ENCODE measurements at places on chromosomes 11 and 22. TPM values are rescaled to one million over a fixed set of nuclear protein-coding genes. Genes with fewer than 3 reads are reported as not detected.

DNA sequence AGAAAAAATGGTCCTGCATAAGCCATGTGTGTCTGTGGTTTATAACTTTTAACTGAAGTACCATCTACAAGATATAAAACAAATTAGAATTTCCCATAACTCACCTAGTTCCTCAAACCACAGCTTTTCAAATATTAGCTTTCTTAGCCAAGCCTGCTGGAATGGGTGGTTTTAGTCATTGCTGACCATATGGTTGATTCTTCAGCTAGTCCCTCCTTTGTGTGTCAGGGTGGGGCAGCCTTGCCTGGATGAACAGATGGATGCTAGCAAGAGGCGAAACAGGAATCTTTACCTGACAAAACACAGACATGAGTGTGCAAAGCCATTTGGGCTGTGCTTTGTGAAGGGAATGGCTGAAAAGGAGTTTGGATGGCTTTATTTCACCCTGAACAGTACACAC is 6.9 kb upstream of the B3GNT6 start:
- no peak for DNase-seq

GRCh38 chr11:58060535-58060934 is 29.8 kb downstream of the OR6Q1 start:
- no peak for DNase-seq

GRCh38 chr11:114141863-114142580 is 82.5 kb downstream of the ZBTB16 start:
- DNase-seq, result no peak

GRCh38 chr22:30705710-30706651 is 11.3 kb downstream of the OSBP2 start:
- no peak for DNase-seq

- no peak for DNase-seq
Observed at GRCh38 chr22:26835929-26836528, 178.6 kb downstream of the MIAT start.

GRCh38 chr11:106585061-106585460 is 433.2 kb downstream of the GUCY1A2 start:
- DNase-seq, result no peak

The LMO1 gene
- 2.0 TPM for total RNA-seq

The CARD18 gene
- total RNA-seq, result not detected

DNA sequence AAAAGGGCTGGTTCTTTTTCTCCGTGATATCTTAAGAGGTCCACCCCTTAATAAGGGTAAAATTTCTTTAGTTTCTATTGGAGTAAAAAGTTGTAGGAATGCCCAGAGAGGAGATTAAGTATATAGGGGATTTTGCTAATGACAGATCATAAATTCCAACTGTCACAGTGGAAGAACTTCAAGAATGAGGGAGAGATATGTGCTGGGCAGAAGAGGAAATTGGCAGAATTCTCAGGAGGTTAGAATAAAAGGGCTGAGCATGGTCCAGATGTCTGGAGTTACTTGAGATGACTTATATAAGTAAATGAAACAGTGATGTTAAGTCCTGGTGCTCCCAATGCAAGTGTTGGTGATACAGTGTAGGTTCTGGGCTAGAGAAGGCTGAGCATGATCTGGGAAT is 417.6 kb upstream of the ARHGAP42 start:
- no peak for DNase-seq

All from frontal cortex (tissue), 4 donors.